ENCODE measurements at places on chromosomes 5 and 9.

- no peak for DNase-seq
These were observed 63.1 kb downstream of the GNAQ start for GRCh38 chr9:77968506-77968905.

GRCh38 chr9:108665521-108666239 is 190.1 kb downstream of the ACTL7B start:
- DNase-seq: no peak

GRCh38 chr5:113294311-113295110 is 140.3 kb downstream of the TSSK1B start:
- no peak for DNase-seq

- DNase-seq: no peak
These were observed 4.6 kb downstream of the BICD2 start for GRCh38 chr9:92760070-92760469.

Data from foreskin keratinocyte (primary cell).